ENCODE measurements at places on chromosomes 1 and 21.
A peak's percentile ranks its signal among the peaks of the same experiment; 100 is the strongest.

DNA sequence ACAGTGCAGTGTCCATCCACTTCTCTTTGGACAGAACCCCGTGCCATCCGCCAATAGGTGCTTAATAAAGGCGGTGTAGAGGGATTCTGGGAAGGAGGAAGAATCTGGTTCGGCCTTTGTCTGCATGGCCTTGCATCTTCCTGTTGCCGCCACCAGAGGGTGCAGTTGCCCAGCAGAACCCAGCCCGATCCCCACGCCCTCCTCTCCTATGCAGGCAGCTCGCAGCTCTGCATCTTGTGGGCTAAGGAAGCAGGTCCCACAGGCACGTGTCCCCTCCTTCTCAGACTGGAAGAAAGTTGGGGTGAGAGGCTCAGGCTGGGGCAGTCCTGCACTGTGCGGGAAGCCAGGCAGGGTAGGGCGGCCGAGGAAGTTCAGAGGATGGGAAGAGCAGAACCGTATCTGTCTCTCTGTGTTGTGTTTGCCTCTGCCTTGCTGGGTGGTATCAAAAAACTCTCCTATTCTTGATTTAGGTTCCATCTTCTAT is 20.8 kb downstream of the NAV1 start:
- DNase-seq: peak; percentile 84

DNA sequence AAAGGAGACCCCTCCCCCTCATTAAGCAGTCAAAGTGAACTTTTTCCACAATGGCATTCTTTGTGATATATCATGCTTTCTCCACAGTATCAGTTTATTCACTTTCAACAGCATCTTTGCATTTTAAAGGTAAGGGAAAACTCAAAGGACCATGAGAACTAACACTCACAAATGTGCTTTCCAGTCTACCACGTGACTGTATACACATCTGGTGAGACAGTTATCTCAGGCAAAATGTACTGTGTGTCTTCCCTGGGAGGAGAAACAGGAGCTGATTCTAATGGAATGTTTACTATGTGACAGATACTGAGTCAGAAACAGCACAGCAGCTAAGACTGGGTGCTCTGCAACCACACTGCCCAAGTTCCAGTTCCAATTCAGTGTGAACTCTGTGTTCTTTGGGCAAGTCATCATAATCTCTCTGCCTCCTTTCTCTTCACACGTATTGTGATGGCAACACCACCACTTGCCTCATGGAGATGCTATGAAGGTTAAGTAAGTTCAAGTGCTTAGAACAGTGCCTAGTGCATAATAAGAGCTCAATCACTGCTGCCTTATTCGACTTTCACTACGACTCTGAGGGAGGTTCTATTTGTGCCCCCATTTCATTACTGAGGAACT is 79.0 kb downstream of the SLC45A1 start:
- peak; percentile 99 for DNase-seq

DNA sequence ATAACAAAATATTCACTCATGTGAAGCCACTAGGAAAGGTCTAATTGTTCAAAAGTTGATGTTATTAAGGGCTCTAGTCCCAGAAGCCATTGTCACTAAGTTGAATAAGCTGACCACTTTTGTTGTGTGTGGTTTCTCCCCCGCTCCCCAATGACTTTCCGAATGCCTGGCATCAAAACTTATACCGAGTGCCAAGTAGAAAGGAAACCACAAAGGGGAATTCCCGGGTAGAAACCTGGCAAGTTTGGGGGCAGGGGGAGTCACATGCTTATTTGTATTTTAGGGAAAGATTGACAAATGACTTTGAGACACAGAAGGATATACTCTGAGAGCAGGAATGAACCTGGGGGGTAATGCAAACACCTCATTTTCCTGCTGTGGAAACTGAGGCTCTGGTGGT is 154.1 kb downstream of the TGFBR3 start:
- DNase-seq: peak; percentile 71

- DNase-seq: no peak
Measured at GRCh38 chr1:224710196-224710595, 94.1 kb downstream of the CNIH3 start.

DNA sequence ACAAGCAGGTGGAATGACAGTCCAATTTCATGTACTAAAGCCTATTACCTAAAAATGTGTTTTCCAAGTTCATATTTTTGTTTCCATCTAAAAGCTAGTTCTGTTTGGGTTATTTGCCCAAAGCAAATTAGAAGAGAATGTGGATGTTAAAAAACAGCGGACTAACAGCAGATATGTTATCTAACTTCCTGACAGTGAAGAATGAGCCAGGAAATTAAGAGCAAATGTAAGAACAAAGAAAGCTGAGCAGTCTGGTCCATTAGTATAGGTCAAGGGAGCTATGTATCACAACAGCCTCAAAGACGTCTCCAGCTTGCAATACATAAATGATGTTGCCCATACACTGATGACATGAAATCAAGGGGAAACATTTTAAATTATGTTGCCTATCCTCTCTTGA is 145.5 kb upstream of the PLD5 start:
- no peak for DNase-seq

DNA sequence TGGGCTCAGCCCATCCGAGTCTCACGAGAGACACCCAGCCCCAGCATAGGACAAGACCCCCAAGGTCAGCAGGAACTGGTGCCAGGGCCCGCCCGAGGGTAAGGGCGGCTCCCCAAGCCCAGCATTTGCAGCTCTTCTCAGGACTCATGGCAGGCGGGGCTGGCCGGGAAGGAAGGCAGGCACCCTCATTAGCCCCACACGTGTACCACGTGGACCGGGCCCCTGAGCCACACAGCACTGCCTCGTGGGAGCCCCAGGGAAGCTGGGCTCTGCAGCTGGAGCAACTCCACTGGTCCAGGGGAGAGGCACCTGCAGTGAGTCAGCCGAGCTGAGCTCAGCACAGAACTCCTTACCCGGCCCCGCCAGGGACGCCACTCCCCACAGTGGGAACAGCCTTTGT is 97.7 kb upstream of the IFFO2 start:
- DNase-seq: no peak

All from HT1080 (cell line).